Activated CD4-positive, alpha-beta T cell treated with anti-CD3 and anti-CD28 coated beads for 1 hour (primary cell): ENCODE measurements at places on chromosomes 6 and 20.
A peak's percentile ranks its signal among the peaks of the same experiment; 100 is the strongest.

GRCh38 chr20:21175433-21175832 is 49.6 kb downstream of the KIZ start:
- no peak for DNase-seq

DNA sequence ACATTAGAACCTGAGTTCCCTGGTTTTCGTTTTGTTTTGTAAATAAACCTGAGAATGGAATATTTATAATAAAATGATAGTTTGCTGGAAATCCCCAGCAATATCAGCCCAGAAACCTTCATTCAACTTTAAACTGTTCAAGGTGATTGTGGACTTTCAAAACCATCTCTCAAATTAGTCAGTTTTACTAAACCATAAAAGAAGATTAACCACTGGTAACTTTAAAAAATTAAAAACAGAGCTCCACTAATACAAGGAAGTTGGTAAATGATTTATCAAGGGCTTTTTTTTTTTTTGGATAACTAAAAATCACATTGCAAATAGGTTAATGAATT is 10.0 kb downstream of the MBOAT1 start:
- DNase-seq = no peak

GRCh38 chr20:58822748-58823730 is 27.7 kb downstream of the GNAS-AS1 start:
- DNase-seq = no peak

GRCh38 chr20:54149765-54150264 is 24.0 kb downstream of the CYP24A1 start:
- no peak for DNase-seq

DNA sequence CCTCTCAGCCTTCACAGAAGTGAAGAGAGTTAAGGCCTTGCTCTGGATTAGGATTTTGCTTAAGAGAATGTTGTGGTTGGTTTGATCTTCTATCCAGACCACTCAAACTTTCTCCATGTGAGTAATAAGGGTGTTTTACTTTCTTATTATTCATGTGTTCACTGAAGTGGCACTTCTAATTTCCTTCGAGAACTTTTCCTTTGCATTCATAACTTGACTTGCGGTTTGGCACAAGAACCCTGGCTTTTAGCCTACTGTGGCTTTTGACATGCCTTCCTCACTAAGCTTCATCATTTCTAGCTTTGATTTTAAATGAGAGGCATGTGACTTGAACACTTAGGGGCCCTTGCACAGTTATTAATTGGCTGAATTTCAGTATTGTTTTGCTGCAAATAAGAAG is 166.1 kb upstream of the OPRM1 start:
- DNase-seq = no peak

DNA sequence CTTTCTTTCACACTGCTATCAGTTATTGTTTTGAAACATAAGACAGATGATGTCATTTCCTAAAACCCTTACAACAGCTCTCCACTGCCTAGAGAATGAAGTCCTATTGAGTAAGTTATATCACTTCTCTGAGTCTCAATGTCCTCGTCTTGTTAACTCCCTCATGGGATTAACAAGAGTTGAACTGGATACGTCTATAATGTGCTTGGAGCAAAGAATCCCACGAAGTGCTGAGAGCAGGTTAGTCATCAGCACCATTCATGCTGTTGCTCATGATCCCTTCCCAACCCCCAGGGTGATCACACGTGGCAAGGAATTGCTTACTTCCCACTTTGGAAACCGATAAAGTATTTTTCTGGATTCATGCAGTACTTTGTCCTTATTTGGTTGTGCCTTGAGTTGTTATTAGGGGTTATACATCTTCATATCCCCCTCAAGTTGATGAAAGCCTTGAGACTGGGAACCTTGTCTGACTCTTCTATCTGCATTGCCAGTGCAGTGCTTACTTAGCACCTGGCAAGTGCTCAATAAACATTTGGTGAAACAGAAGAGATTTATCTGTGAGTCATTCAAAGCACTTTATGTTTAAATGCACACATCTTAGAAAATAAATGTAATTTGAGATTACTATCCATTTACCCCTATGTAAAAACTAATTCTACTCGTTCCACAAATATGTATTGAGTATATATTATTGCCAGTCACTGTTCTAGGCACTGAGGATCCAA is 487.5 kb downstream of the EPM2A start:
- DNase-seq = no peak

DNA sequence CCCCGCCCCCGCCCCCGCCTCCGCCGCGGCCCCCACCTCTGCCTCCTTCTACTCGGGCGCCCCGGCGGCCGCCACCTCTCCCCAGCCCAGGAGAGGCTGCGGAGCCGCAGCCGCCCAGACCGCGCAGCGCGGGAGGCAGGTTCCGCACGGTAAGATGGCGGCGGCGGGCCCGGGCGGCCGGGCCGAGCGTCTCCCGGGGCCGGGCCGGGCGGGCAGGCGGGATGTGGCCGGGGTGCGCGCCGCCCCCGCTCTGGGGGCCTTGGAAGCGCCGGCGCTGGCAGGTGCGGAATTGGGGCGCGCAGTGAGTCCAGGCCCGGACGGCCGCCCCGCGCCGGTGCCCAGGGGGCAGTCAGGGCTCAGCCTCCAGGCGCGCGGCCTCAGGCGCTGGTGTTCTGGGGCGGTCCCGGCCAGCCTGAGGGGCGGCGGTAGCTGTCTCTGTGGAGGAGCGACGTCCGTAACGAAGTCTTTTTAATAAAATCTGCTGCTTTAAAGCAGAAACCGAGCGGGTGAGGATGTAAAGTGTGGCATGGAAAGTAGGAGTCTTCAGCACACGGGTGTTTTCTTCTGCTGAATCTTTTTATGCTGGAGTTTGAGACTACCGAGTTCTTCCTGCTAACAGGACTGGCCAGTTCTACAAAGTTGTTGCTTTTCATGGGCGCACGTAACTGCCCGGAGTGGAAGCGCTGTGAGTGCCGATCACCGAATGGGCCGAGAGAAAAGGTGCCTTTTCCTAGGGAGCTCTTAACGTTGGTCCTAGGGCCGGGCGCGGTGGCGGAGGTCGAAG is at the start of gene GID8:
TSS of gene GID8 (plus strand) at position 43 of the 784 bp plus-strand sequence. CDS start 3,356 bp downstream, outside the sequence.
- peak; percentile 22 for DNase-seq

- DNase-seq = no peak
Observed at GRCh38 chr6:12636336-12636735, 80.2 kb upstream of the PHACTR1 start.

- DNase-seq = no peak
Observed at GRCh38 chr6:137588472-137588871, 94.3 kb upstream of the OLIG3 start.

DNA sequence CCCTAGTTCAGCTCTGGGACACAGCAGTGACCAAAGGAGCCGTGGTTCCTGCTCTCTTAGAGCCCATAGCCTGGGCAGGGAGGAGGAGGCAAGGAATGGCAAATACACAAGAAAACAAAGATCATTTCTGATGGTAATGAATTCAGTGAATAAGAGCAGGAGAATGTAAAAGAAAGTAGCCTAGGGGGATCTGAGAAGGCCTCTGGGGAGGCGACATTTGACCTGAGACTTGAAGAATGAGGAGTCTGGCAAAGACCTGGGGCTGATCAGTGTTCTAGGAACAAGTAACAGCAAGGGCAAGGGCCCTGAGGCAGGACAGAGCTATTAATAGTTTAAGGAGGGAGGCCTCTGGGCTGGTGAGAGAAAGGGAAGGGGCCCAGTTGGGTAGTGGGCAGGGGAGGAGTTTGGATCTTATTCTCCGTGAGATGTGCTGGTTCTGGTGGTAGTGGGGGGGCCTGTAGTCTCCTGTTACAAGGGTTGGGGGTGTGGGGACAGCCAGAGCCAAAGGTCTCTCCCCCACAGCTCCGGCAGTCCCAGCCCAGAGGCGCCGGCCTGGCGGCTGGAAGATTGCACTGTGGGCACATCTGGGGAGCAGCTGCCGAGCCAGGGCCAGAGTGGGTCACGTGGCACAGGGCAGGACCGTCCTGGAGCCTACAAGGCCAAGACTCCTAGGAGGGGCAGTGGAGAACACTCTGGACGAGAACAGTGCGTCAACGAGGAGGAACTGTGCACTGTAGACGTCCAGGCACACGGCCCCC is 9.3 kb upstream of the ID1 start:
- no peak for DNase-seq

DNA sequence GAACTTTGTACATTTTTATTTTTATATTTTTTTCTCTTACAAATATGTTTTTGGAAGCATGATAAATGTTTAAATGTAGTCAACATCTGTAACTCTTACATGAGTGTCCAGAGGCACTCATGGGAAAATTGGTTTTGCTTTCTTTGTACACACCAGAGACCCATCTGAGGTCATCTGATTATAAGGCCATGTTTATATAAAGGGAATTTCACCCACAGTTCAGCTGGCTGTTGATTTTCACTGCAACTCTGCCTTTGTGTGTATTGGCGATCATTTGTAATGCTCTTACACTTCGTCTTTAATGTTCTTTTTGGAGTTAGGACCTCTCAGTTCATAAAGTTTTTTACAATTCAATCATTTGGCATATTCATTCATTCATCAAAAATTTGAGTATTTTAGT is 28.1 kb downstream of the RIOK1 start:
- DNase-seq = no peak

- no peak for DNase-seq
Observed at GRCh38 chr20:23212011-23212410, 125.9 kb upstream of the CD93 start.

DNA sequence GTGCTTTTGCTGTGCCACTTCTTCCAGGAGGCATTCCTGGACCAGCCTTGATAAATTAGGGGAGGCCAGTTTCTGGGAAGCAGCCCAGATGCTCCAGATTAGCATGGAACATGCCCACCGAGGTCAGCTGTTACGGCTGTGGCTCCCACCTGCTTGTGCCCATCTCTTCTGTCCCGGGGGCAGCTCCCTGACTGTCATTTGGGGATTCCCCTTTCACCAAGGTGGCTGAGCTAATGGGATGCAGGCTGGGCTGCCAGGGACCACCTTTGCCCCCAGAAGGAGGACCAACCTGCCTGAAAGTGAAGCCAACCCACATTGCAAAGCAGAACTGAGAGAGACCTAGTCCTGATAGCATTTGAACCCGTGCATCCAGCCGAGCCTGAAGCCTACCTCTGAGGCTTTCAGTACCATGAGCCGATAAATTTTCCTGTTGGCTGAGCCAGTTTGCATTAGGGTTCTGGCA is 85.3 kb downstream of the PTPN1 start:
- no peak for DNase-seq

GRCh38 chr6:144741659-144742058 is 456.5 kb downstream of the UTRN start:
- DNase-seq = no peak

GRCh38 chr6:160519603-160520042 is 144.5 kb downstream of the LPA start:
- DNase-seq = no peak

GRCh38 chr20:59118855-59119254 is 44.8 kb upstream of the ZNF831 start:
- no peak for DNase-seq

GRCh38 chr6:36355819-36356218 is 19.1 kb upstream of the BNIP5 start:
- DNase-seq = no peak

GRCh38 chr6:117568831-117569410 is 33.4 kb downstream of the GOPC start:
- no peak for DNase-seq

DNA sequence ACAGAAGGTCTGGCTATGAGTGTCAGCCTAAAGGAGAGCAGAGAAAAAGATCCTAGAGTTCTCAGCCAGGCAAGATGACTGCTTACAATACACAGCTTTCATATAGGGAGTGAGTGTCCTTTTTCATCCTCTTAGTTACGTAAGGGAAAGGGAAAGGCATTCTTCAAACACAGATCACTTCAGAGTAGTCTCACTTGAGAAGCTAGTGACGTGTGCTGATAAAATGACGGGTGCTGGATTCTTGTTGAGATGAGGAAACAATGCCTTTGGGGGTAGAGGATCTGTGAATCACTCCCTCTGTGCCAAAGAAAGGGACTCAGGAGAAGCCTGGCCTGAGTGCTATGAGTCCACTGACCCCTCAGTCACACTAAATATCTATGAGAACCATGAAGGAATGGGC is 117.3 kb downstream of the QRSL1 start:
- DNase-seq = no peak

- DNase-seq = no peak
Observed at GRCh38 chr6:95279616-95280015, 297.7 kb upstream of the MANEA start.

GRCh38 chr6:134416418-134417154 is 98.7 kb upstream of the SGK1 start:
- no peak for DNase-seq

DNA sequence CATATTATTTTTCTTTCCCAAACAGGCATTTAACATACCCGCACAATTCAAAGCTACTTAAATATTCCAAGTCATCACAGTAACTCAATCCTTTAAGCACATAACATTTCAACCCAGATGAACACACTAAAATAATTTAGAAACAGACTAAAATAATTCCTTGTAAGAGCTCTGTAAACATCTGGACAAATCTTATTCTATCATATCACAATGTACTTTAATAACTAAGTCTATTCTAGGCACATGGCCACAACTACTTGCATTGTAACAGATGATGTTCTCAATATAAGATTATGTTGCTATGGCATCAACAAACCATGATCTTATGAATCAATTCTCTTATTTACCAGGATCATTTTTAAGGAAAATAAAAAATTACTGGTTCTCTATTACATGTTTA is 123.2 kb upstream of the THEMIS start:
- DNase-seq = no peak

- DNase-seq = no peak
Observed at GRCh38 chr6:145689529-145689928, 45.8 kb downstream of the EPM2A start.

GRCh38 chr6:47278545-47278944 is 31.2 kb downstream of the TNFRSF21 start:
- no peak for DNase-seq

DNA sequence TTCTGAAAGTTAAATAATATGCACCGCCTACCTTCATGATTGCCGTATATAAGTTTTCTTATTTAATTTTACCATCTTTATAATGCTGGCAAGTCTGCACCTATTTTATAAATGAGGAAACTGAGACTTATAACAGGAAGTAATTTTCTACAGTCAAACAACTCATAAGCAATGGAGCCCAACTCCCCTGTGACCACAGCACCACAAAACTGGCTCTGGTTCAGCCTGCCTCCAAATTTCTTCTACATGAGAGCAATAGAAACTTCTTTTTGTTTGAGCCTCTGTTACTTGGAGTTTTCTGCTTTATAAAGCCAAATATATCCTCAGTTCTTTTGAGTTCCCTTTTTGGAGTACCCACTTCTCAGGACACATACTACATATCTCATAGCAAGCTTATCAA is 131.1 kb upstream of the HSF2 start:
- DNase-seq = no peak
